Activated naive CD4-positive, alpha-beta T cell treated with anti-CD3 and anti-CD28 coated beads, Interleukin-2, amount 50 U/mL, for 72 hours (primary cell): ENCODE measurements at places on chromosomes 2 and 18. TPM values are rescaled to one million over a fixed set of nuclear protein-coding genes. Genes with fewer than 3 reads are reported as not detected.

- DNase-seq: no peak
Measured at GRCh38 chr18:57890266-57890665, 87.2 kb upstream of the ATP8B1 start.

GRCh38 chr18:51724790-51725721 lies 527.6 kb upstream of the MEX3C start:
- DNase-seq: no peak

Gene DAW1
- total RNA-seq: not detected

Gene GPR75
- 0.91 TPM for total RNA-seq

DNA sequence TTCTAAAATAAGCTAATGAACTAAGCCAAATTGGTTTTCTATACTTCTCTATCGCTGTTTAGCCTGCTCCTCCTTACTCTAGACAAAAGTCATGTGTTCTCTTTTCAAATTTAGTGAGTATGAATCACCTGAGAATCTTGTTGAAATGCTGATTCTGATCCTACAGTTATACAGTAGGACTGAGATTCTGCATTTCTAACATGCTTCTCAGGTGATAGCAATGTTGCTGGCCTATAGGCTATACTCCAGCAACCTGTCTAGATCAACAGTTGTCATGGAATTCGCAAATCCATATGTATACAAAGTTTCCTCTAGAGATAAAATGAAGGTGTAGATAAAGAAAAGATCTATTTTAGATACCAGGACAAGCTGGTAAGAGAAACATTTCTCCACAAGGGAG lies 62.9 kb downstream of the MEMO1 start:
- no peak for DNase-seq

Gene IL37
- total RNA-seq: not detected

DNA sequence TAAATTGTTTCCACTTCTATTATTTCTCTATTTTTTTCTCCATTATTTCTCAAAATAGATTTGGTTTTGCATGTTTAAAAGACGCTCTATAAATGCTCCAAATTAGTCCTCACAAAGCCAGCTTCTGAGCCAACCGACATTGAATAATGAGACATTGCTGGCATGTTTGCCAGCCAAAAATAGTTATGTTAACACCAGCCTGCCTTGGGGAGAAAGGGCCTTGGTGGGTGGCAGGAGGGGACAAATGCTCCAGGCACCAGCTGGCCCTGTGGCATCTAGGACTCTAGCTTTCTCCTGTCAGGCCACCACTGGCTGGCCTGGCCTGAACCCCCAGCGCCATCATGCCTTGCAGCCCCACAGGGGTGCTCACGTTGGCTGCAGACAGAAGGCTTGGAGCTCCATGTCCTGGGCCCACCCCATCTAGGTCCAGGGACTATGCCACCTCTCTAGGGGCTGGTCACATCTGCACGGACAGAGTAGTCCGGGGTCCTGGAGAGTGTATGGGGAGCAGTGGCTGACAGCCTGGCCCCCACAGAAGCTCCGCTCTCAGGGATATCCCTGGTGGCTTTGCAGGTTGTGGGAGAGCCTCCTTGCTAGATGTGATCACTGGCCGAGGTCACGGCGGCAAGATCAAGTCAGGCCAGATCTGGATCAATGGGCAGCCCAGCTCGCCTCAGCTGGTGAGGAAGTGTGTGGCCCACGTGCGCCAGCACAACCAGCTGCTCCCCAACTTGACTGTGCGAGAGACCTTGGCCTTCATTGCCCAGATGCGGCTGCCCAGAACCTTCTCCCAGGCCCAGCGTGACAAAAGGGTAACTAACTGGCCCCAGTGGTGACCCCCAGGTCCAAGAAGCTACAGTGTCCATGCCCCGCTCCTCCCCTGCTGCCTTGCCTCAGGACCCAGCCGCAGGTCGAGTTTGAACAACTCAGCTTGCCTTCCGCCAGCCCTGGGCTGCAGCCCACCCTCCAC lies 12.5 kb downstream of the ABCG8 start:
- DNase-seq: no peak

DNA sequence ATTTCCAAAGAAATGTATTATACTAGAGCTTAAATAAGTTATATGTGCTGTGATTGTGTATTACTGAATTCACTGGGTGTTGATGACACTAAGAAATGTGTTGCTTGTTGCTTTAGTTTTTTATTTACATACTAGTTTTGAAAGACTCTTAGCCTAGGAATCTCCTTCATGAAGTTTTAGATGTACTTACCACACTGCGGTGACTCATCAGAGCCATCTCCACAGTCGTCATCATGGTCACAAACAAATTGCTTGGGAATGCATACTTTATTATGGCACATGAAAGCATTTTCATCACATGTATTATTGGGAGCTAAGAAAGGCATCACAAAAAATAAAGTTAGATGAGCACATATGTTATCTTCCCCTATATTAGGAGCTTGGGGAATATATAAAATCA lies 1624.2 kb downstream of the LRP1B start:
- no peak for DNase-seq

DNA sequence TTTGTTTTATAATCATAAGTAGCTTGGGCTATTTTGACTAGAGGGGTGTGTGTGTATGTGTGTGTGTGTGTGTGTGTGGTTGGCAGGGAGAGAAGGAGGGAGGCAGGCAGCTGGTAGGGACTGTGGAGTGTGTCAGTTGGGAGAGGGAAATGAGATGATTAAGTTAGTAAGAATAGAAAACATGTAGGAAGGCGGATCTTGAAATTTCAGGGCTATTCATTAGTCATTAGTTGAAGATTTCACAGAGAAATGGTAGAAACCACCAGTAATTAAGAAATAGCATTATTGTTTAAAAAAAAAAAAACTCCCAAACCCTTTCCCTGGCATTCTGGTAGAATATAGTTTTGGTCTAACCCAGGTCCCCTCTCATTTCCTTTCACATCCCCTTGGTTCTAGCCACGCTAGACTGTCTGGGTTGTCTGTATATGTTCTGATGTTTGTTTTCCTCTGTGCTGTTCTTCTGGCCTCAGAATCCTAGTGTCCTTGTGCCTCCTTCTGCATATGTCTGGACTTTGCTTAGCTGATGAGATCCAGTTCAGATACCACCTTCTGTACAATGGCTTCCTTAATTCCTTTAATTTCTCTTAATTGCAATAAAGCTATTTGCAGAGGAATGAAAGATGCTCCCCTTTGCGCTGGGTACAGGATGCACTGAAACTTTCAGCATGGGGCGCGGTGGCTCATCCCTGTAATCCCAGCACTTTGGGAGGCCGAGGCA lies 161.6 kb downstream of the NEDD4L start:
- DNase-seq: no peak

GRCh38 chr2:136495636-136496035 lies 269.7 kb upstream of the THSD7B start:
- no peak for DNase-seq

DNA sequence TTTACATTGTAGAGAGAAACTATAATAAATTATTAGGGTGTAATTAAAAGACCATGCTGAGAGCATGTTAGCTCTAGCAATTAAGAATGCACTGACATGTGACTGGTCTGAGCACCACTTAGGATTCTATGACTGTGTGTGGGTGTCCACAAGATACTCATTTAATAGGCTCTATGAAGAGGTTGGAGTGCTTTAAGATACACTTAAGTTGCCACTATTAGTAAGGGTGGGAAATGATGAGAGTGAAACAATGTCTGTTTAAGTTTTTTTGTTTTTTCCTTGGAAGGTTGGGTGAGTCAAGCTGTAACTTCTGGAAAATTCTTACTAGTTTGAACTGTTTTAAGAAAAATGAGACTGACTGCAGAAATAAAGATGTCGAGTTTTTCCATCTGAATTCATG lies 1.8 kb upstream of the FAP start:
- no peak for DNase-seq

Gene MC5R
- not detected for total RNA-seq

DNA sequence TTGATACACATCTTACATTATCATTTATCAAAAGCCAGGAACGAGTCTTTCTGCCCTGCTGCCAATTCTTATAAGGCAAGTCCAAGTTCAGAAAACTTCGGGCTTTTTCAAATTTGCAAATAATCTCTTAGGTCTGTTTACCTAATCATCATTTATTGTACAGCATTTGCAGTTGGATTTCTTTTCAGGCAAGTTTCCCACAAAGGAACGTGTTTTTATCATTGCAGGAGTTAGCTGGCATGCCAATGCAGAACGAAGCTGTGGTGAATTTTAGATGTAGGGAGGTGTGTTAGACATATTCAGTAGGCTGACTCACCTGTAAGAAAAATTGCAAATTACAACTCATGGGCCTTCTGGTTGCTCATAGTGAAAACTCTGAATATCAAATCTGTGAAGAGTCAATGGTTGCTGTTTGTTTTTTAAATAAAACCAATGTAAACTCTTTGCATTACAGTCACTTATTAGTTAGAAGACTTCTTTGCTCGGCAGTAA lies 209.6 kb downstream of the SRBD1 start:
- DNase-seq: no peak

- DNase-seq: no peak
Measured at GRCh38 chr2:165804719-165805118, 10.7 kb upstream of the GALNT3 start.

- no peak for DNase-seq
Measured at GRCh38 chr2:222361787-222362186, 62.6 kb upstream of the SGPP2 start.

DNA sequence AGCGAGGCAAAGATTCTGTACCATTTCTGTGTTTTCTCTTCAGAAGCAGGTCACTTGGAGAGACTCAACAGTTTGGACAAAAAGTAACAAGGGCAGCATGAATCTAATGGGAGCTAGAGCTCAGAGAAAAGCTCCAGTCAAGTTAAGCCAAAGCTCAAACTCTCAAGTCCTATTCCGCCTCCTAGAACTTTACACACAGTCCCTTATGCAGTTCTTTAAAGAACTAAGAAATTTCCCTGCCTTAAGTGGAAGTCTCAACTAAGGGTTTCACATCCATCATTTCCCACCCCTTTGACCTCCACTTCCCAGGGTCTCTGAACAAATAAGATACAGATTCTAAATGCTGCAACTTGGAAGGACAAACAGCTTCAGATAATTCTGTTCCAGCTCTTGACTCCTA lies 121.3 kb upstream of the RNU4ATAC start:
- DNase-seq: no peak

DNA sequence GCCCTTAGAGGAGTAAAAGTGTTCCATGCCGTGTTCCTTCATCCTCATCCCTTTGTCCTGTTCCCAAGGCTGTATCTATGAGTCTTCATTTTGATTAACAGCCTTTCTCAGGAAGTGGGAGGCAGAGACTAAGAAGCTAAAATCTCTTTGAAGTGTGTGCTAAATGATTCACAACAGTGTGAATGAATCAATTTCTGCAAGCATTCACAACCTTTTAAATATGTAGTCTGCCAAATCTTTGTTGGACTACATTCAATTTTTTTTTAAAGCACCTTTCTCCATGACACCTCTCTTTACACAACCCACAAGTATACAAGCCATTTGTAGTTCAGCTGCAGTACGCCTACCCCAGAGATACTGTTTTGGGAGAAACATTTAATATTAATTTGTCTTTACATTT lies 408.6 kb upstream of the FANCL start:
- no peak for DNase-seq

DNA sequence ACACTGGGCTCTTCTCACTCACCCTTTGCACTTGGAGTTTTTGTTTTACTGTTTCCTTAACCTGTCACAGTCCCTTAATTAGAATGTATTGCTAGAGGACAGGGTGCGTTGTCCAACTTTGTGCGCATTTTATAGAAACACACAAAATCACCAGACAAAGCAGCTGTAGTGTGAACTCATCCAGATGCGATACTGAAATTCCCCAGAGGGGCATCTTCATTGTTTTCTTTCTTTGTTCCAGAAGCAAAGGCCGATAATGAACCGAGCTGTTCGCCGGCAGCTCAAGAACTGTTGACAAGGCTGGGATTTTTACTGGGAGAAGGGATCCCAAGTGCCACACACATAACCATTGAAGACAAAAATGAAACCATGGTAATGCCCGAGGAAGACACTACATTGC lies 137.6 kb downstream of the WDSUB1 start:
- no peak for DNase-seq

- no peak for DNase-seq
Measured at GRCh38 chr18:48955830-48956261, 5.1 kb upstream of the SMAD7 start.

Gene MAP2
- 0.18 TPM for total RNA-seq

- DNase-seq: no peak
Measured at GRCh38 chr18:45733535-45733934, 9.6 kb downstream of the SLC14A1 start.

DNA sequence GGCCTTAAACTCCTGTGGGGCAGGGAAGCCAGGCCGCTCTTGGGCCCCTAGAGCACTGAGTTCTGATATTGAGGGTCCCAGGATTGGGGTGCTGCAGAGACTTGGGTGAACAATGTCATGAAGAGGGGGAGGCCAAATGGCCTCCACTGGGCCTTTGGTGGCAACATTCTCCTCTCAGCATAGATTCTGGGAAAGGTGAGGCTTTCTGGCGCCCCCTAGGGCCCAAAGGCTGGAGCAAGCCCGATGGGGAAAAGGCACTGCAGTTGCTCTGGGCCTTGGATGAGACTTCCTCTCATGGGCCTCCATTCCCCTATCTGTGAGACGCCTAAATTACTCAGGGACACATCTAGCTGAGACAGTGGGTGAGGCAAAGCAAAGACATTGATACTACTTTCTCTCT lies 84.8 kb downstream of the ACAA2 start:
- peak; percentile 66 for DNase-seq

- DNase-seq: no peak
Measured at GRCh38 chr2:57080035-57080434, 896.2 kb downstream of the CCDC85A start.

- no peak for DNase-seq
Measured at GRCh38 chr18:35508746-35509338, 11.1 kb upstream of the INO80C start.

Gene ERFE
- 0.60 TPM for total RNA-seq

GRCh38 chr2:238698072-238698352 lies 149.9 kb upstream of the TWIST2 start:
- no peak for DNase-seq

- no peak for DNase-seq
Measured at GRCh38 chr2:86787736-86788135, 3.0 kb downstream of the CD8A start.

Gene GAD1
- total RNA-seq: 1.9 TPM

Gene NXPH2
- not detected for total RNA-seq

GRCh38 chr2:211132046-211132445 lies 575.6 kb downstream of the CPS1 start:
- DNase-seq: no peak

- DNase-seq: no peak
Measured at GRCh38 chr2:185130685-185131084, 532.4 kb downstream of the ZNF804A start.

DNA sequence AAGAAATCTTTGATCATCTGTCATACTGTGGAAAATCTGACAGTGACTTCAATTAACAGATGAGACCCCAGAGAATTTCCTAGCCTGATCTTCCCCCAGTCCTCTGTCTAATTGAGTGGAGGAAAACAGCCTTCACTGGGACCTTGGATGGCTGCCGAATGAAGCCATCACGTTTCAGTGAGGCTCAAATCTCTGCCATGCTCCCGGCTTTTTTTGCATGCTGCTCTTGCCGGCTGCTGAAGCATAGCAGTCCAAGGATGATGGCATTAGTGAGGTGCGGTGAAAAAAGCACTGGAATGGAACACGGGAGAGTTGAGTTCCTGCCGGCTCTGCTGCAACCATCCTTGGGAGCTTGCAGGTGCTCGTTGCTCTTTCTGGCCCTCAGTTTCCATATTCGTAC lies 430.5 kb downstream of the SLC4A3 start:
- DNase-seq: no peak

GRCh38 chr2:11237122-11237521 lies 81.9 kb downstream of the SLC66A3 start:
- DNase-seq: no peak
